Stimulated activated CD4-positive, alpha-beta T cell treated with anti-CD3 and anti-CD28 coated beads, Interleukin-1b, Interleukin-23, amount 100 ng/mL, for 4 hours (primary cell): ENCODE measurements at places on chromosomes 12 and 14.

GRCh38 chr14:22715186-22715812, 51.2 kb upstream of the OXA1L start:
- DNase-seq, result no peak

GRCh38 chr12:12197128-12197527, 69.7 kb downstream of the LRP6 start:
- no peak for DNase-seq

DNA sequence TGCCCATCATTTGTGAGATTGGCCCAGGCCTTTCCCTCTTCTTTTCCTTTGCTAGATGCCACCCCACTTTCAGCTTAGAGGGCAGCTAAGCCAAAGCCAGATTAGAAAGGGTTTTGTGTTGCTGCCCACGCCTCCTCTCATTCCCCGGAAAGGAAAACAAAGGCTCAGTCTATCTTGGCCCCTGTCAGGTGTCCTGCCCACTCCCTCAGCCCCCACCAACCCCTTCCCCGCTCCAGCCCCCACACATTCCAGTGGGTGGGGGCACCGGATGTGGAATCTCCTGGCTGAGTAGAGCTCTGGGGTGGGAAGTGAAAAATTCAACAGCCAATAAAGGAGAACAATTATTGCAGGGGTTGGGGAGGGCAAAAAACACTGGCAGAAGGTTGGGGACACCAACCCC, 2.2 kb downstream of the BLOC1S1 start:
- DNase-seq, result no peak

DNA sequence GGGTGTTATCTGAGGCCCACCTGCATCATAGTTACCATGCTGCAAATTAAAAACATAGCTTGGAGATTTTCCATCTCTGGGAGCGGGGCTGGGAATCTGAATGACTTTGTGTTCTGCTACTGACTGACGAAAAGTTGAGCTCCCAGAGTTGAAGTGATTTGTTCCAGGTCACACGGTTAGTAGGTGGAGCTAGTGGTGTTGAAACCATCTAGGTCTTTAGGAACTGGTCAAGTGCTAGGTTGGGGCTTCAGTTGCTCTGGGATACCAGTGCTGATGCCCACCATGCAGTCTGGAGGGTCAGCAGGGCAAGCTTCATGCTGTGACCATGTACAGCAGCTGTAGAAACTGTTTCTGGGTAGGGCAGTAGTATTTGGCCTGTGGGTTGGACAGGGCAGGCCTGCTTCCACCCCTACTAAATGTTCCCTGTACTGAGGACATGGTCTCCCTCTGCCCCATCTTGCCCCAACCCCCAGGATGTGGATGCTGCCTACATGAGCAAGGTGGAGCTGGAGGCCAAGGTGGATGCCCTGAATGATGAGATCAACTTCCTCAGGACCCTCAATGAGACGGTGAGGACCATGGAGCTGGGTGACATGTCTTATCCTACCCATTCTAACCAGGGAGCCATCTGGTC, 5.3 kb downstream of the KRT7 start:
- no peak for DNase-seq

DNA sequence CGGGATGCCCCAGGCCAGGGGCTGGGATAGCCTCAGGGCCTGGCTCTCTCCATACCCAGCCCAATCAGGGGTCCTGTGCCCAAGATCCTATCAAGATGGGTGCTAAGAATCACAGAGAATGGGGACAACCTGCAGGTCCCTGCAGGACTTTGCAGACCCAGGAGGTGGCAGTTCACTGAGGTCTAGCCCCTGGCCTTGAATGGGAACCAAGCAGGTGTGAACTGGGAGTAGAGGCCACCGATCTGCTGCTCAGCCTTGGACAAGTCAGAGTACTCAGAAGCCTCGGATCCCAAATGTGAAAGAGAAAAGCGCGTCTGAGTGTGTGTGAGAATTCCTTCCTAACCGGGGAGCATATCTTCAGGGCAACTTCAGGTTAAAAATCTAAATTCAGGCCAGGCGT, 76.2 kb downstream of the ARL6IP4 start:
- DNase-seq, result no peak

DNA sequence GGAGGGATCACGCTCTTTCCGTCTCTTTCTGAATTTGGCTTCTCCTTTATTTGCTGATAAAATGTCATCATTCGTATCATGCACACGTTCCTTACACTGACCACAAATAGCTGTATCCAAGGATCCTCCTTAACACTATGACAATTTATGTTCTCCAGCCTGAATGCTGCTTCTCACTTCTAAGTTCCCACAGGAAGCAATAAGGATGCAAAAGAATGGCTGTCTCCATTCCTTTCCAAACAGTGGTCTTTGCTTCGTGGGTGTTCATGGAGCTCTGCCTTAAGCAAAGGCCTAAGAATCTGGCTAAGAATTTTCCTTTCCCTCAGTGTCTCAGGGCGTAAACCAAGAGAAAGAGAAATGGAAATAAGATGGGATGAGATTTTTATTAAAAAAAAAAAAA, 200.2 kb downstream of the ITPR2 start:
- DNase-seq, result no peak

DNA sequence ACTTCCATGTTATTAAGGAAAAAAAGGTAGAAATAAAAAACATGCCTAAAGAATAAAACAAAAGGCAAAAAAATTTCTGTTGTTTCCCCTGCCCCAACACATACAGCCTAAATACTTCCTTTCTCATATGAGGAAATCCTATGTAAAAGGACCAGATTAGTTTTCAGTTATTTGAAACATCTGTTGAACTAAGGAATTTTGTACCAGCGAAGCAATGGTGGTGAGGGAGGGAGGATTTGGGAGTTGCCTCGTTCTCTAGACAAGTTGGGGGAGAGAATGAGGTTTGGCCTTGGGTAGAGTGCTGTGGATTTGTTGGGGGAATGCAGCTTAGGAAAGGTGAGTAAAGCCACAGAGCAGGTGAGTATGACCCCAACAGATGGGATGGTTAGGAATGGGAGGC, 141.5 kb upstream of the RFLNA start:
- DNase-seq, result no peak

DNA sequence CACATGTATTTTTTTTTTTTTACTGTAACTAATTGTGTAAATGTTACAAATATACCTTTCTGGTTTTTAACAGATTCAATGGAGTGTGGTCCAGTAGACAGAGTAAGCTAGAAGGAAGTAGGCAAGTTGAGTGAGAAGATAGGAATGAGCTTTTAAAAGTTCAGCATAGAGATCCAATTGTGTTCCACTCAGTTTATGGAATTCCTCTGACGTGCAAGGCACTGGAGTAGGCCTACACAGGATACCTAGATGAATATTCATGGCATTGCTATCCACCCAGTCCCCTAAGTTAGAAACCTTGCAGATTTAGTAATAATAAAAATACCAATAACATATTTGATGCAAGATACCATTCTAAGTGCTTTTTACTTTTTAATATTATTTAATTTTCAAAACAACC, 225.6 kb upstream of the ARID2 start:
- DNase-seq, result no peak

DNA sequence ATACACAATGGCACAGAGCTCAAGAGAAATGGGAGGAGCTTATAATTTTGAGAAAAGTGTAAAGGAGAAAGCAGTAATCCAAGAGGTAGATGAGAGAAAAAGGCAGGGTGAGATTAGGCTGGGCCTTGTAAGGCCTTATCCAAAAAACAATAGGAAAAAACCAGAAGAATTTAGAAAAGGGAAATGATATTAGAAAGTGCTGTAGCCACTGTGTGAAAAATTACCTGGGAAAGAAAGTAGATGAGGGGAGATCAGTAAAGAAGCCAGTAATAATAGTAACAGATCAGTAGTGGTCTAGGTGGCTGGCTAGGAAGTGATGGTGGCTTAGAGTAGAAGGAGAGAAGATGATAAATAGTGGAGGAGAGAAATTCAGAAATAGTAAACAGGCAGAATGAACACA, 66.3 kb upstream of the CFL2 start:
- no peak for DNase-seq

DNA sequence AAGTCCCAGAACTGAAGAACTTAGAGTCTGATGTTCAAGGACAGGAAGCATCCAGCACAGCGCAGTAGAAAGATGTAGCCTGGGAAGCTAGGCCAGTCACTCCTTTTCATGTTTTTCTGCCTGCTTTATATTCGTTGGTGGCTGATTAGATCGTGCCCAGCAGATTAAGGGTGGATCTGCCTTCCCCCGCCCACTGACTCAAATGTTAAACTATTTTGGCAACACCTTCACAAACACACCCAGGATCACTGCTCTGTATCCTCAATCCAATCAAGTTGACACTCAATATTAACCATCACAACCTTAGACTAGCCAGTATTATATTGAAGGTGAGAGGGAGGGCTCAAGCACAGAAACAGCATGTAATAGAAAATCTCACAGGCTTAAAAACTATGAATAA, 222.9 kb downstream of the C12orf50 start:
- no peak for DNase-seq

- DNase-seq, result no peak
Measured at GRCh38 chr14:77043177-77043983, 14.9 kb upstream of the IRF2BPL start.

DNA sequence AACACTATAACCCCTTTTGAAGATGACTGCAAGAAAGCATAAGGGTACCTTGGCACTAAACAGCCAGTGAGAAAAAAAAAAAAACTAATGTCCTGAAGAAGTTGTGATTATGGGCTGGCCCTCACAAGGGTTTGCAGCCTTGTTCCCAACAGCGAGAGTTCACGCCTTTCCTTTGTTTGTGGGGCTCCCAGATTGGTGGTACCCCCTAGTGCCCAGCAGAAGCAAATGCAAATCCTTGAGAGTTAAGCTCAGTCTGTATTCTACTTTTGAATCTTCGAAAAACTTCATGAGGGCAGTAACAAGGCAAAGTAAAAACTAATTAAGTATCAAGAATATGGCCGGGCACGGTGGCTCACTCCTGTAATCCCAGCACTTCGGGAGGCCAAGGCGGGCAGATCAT, 238.9 kb upstream of the LMO3 start:
- no peak for DNase-seq

DNA sequence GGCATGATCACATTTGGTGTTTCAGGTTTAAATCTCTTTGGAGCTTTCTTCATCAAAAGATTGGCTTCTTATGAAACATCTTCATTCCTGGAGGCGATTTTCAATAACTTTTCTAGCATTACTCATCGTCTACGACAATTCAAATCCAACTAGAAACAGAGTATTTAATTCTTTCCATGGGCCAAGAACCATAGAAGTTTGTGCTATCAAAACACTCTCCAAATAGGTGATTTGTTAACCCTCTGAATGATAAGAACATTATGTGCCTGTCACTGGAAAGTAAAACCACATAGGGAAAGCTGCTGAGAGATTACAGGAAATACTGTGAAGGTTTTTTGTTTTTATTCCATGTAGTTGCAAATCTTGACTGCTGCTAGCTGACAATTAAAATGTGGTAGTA, 6.9 kb upstream of the DCN start:
- DNase-seq, result no peak

DNA sequence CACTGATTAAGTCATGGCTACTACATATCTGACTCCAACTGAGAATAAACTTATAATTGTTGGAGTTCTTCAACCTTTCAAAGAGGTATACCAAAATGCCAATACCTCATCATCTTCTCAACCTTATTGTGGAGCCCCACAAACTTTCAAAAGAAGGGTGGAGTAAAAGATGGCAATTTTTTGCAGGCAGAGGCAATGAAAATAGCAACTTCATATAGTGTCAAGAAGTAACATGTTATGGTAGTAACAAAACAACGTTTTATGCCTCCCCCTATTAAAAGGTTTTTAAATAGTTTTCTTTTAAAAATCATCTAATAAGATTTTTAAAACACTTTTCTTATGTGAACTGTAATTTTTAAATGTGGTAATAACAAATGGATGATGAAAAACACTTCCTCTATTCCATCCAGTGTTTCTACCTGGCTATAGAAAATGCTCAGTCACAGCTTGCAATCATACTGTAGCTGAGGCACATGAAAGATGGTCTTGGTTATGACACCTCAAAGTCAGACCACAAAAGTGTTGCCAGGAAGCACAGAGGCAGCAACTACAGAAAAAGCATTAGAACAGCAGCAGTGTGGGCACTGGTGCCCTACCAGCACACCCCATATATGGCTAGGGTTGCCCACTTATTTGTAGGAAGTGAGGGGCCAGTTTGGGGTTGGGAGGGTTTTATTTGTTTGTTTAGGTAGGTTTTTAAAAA, 7.0 kb downstream of the PPP1R12A start:
- DNase-seq, result peak; percentile 21

DNA sequence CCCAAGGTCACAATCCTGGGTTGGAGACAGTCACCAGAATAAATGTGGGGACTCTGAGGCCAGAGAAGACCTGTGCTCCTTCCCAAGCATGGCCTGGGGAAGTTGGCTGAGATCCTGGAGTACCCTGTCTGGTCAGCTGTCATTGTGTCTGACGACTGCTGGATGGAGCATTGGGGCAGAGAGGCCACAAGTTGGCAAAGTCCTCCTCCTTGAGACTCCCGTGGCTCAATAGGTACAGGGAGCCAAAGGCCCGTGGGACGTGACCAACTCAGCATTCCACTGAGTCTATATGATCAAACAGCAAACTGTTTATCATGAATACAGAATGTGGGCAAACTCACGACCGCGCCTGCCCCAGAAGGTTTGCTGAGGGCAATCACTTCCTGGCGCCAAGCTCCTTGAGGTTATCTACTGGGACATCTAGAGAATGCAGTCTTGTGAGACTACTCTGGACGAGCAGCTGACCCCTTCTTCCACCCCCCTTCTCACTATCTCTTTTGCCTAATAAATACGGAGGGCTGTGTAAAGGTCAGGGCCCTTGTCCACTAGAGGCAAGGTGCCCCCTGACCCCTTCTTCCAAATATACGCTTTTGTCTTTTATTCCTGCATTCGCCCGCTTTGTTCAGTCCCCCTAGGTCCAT, 14.3 kb upstream of the SLC10A1 start:
- DNase-seq, result no peak

GRCh38 chr12:111720457-111720856, 34.6 kb downstream of the ACAD10 start:
- DNase-seq, result no peak
